Renal cortex interstitium (tissue), 15 donors: ENCODE measurements at places on chromosomes 3 and 15. TPM values are rescaled to one million over a fixed set of nuclear protein-coding genes. Genes with fewer than 3 reads are reported as not detected.

DNA sequence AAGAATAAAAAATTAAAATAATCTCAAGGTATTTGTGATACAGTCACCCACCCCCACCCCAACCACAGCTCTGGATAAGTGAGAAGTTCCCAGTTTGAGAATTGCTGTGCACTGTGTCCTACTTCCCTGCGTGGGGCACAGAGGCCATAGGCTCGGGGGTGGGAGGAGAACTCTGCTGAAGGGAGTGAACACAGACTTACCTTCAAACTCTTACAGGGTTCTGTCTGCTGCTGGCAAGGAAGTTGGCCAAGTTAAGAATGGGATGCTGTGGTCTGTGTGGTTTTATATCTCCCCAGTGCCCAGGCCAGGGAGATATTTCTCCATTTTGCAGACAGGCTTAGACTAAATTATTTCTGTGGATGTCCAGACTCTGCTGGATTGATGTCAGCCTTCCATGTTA lies 37.6 kb downstream of the SPTSSB start:
- DNase-seq: no peak

DNA sequence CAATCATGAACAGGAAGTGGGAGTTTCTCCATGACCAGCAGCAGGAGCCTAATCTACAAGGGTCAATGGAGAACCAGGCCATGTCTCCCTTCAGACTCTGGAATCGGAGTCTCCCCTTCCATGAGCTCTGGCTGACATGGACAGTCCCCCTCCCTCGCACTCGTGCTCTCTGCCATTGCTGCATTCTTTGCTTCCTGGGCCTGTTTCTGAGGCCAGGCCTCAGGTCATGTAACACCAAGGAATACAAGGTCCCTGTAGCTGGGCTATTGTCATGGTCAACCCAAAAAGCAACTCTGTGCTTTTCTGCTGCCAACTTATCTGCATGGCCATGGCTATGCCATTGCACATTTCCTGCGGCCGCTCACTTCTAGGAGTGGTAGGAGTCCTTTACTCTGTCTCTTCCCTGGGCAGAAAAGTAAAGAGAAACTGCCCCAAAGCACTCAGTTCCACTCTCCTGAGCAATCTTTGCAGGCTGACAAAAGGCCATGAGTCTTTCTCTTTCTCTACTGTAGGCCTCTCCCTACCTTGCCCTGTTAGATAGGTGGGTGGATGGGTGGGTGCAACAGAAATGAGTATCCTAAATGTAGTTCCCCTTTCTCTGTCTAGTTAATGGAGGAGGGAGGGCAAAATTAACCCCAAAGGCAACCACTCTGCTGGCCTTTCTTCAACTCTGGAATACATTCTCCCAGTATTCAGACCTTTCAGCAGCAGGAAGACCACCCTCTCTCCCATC lies 40.8 kb upstream of the PROK2 start:
- no peak for DNase-seq

The GABRB3 gene
- 5.7 TPM for polyA plus RNA-seq

The POC1A gene
- 8.5 TPM for polyA plus RNA-seq
